Stomach (tissue), 19 donors: ENCODE measurements at places on chromosomes 12 and 14. TPM values are rescaled to one million over a fixed set of nuclear protein-coding genes. Genes with fewer than 3 reads are reported as not detected.

DNA sequence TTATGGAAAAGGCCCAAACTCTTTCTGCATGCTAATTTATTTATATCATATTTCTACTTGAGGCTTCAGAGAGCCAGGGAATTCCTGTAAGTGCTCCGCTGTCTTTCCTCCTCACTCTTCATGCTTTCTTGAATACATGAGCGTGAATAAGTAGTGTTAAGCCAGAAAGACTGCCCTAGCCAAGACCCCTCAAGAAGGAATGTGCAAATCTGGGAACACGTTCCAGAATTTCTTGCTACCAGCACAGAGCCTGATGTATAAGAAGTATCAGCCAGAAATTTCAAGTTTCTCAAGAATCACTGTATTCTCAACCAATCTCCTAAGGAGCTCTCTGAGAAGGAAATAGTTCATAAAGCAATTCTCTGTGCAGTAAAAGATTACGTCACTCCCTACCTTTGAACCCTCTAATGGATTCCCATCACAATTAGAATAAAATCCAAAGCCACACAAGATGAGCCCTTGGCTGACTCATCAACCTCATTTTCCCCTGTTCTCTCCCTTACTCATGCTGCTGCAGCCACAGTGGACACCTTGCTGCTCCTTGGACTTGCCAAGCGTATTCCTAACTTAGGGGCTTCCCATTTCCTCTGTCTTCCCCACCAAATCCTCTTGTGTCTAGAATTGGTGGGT, 6.9 kb upstream of the TSPAN8 start:
- H3K27ac ChIP-seq = peak overlapping the region; percentile 90
- peak; percentile 60 for DNase-seq
- H3K4me1 ChIP-seq = peaks cover 69% of the 10 kb centered on the region
- H3K27me3 ChIP-seq = no peaks in the 10 kb centered on the region

SLC35E3 gene
- total RNA-seq = under 0.01 TPM

DNA sequence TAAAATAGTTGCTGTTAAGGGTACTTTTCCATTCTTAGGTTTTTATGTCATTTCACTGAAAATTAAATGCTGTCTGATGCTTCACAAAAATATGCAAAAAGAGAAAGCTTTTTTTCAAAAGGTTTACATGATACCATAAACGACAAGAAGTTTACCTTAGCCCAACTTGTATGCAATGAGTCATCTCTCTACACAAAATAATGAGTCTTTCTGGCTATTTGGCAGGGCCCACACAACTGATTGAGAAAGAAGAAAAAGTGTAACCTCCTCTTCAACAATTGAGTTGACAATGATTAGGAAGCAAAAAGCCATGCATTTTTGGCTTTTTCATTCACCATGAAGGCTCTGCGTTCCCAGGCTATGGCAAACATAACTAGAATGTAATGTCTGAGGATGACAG, 165.4 kb upstream of the CPNE8 start:
- H3K27ac ChIP-seq = no peak overlapping the region
- no peaks in the 10 kb centered on the region for H3K27me3 ChIP-seq
- no peak for DNase-seq

GRCh38 chr14:74571901-74572725, 39.9 kb downstream of the LTBP2 start:
- peak overlapping the region; percentile 87 for H3K27ac ChIP-seq
- H3K4me1 ChIP-seq = peaks cover 42% of the 10 kb centered on the region
- no peaks in the 10 kb centered on the region for H3K27me3 ChIP-seq

GRCh38 chr14:54711812-54712464, 145.0 kb downstream of the SAMD4A start:
- no peak for DNase-seq
- no peaks in the 10 kb centered on the region for H3K27me3 ChIP-seq
- peaks cover 4% of the 10 kb centered on the region for H3K4me1 ChIP-seq
- no peaks in the 10 kb centered on the region for H3K36me3 ChIP-seq

- H3K36me3 ChIP-seq = no peaks in the 10 kb centered on the region
- DNase-seq = no peak
- H3K27me3 ChIP-seq = no peaks in the 10 kb centered on the region
- no peak overlapping the region for H3K4me3 ChIP-seq
- no peak overlapping the region for H3K27ac ChIP-seq
Measured at GRCh38 chr14:65366802-65367565, 45.5 kb upstream of the FUT8 start.

DNA sequence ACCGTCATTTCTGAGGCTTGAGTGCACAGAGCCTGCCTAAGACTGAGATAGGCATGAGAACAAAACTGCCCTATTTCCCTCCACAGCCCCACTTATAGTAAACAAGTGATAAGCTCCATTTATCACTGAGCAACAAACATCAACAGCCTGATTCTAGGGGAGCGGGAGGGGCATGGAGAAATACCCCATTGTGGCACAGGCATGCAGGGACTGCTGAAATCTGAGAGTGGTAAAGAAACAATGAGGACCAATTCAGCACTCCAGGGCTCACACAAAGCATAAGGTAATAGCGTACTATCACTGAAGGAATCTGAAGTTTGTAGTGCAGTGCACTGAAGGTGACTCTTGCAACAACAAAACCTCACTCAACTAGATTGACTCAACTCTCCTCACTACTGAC, 186.7 kb downstream of the ANO2 start:
- no peaks in the 10 kb centered on the region for H3K36me3 ChIP-seq
- DNase-seq = no peak
- H3K4me3 ChIP-seq = no peak overlapping the region
- no peaks in the 10 kb centered on the region for H3K4me1 ChIP-seq
- peaks cover 5% of the 10 kb centered on the region for H3K27me3 ChIP-seq

GRCh38 chr12:124752437-124753227, 111.0 kb downstream of the SCARB1 start:
- no peaks in the 10 kb centered on the region for H3K27me3 ChIP-seq
- H3K4me1 ChIP-seq = peaks cover 56% of the 10 kb centered on the region
- peak overlapping the region; percentile 87 for H3K27ac ChIP-seq
- DNase-seq = no peak
- H3K36me3 ChIP-seq = no peaks in the 10 kb centered on the region

- H3K27me3 ChIP-seq = no peaks in the 10 kb centered on the region
- no peaks in the 10 kb centered on the region for H3K4me1 ChIP-seq
- H3K36me3 ChIP-seq = no peaks in the 10 kb centered on the region
- DNase-seq = no peak
- no peak overlapping the region for H3K27ac ChIP-seq
- no peak overlapping the region for H3K4me3 ChIP-seq
Measured at GRCh38 chr12:105099356-105099755, 8.2 kb upstream of the WASHC4 start.

ACVRL1 gene
- 36.2 TPM for total RNA-seq

GRCh38 chr12:7013101-7013500, 5.2 kb downstream of the LPCAT3 start:
- H3K36me3 ChIP-seq = peaks cover 45% of the 10 kb centered on the region
- no peak for DNase-seq
- H3K4me1 ChIP-seq = peaks cover 7% of the 10 kb centered on the region
- no peaks in the 10 kb centered on the region for H3K27me3 ChIP-seq

SRRM4 gene
- 0.18 TPM for total RNA-seq

DNA sequence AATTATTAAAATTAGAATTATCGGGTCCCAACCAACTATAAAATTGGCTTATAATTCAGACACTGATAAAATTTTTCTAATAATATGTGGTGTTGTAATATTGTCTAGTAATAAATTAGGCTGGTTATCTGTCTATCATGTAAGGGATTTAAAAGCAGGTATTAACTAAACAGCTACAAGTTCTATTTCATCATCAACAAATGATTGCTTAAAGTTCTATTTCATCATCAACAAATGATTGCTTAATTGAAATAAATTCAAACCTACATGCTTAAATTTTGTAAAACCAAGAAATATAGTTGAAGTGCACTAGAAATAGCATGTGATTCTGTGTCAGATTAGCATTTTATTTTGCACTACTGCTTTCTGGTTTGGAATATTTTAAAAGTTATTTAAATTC, 34.1 kb downstream of the SLCO1A2 start:
- H3K4me1 ChIP-seq = no peaks in the 10 kb centered on the region
- H3K4me3 ChIP-seq = no peak overlapping the region
- H3K27ac ChIP-seq = no peak overlapping the region
- H3K36me3 ChIP-seq = no peaks in the 10 kb centered on the region

BCL2L14 gene
- total RNA-seq = 17.7 TPM

- no peaks in the 10 kb centered on the region for H3K27me3 ChIP-seq
- H3K4me1 ChIP-seq = peaks cover 11% of the 10 kb centered on the region
- H3K36me3 ChIP-seq = no peaks in the 10 kb centered on the region
- DNase-seq = no peak
- no peak overlapping the region for H3K27ac ChIP-seq
- no peak overlapping the region for H3K4me3 ChIP-seq
Measured at GRCh38 chr12:124582108-124582424, 14.7 kb upstream of the NCOR2 start.

DNA sequence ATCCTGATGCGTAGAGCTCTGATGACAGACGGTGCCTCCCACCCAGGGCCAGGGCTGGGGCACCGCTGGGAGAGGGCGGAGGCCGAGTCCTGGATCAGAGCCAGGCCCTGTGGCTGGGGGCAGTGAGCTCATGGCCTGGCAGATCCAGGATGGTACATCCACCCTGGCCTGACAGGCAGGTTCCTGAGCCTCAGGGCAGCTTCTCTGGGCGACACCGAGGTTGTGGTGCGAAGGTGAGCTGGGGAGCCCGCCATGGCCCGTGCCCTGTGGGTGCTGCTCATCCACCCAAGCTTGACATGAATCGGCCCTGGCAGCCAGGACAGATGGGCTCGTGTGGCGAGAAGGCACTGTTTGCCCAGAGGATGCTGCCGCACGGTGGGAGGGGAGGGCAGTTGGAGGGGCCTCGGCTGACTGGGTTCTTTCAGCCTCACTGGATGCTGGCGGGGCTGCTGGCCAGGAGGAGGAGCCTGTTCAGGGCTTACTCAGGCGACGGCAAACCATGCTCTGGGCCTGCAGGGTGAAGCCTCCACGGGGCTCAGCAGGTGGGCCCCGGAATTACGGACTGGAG, 16.6 kb downstream of the LRTM2 start:
- H3K27ac ChIP-seq = no peak overlapping the region
- H3K4me3 ChIP-seq = no peak overlapping the region
- no peak for DNase-seq
- peaks cover 8% of the 10 kb centered on the region for H3K27me3 ChIP-seq

CLEC1B gene
- not detected for total RNA-seq

DNA sequence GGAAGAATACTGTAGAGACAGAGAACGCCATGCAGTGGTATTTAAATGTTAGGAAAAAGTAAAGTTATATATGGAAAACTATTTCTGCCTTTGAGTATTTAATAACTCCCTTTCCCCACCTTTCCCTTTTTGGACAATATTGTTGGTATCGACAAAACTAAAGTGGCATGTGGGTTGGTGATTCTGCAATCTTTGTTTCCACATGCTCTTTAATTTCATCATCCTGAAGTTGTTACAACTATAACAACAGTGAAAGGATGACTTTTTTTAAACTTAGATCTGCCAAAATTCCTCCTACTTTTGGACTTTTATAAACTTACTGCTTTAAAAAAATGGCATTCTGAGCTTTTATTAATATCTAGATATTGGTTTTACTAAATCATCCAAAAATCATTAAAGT, 25.3 kb downstream of the TTC8 start:
- H3K4me3 ChIP-seq = no peak overlapping the region
- DNase-seq = no peak
- H3K27me3 ChIP-seq = no peaks in the 10 kb centered on the region
- H3K27ac ChIP-seq = no peak overlapping the region
- peaks cover 18% of the 10 kb centered on the region for H3K36me3 ChIP-seq
- H3K4me1 ChIP-seq = no peaks in the 10 kb centered on the region

BICDL1 gene
- total RNA-seq = 18.2 TPM

GARIN6 gene
- not detected for total RNA-seq

DNA sequence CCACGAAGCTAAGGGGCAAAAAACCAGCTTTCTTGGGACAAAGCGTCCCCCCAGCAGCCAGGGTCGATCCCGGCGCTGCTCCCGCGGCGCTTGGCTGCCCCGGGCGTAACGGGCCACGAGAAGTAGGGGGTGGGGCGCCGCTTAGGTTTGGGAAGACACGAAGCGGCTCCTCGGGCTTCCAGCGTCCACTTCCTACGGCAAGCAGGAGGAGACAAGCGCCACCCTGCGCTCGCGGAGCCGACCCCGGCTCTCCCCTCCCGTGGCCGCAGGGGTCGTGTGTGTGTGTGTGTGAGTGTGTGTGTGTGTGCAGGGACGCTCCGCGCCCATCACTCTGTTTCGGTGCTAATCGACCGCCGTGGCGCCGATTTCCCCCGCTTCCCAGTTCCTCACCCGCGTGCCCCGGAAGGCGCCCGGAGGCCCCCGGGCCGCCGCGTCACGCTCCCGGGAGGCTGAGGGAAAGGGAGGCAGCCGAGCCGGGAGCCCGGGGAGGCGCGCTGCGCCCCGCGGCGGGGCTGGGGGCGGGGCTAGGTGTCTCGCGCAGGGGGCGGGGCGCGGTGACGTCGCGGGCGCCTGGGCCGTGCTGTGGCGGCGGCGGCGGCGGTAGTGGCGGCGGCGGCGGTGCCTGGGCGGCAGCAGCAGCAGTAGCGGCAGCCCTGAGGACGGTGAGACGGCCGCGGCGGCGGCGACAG, at the start of gene ERC1:
TSS of gene ERC1 (plus strand) at position 563 of the 689 bp plus-strand sequence. CDS start 36,681 bp downstream, outside the sequence.
- no peaks in the 10 kb centered on the region for H3K36me3 ChIP-seq
- H3K27ac ChIP-seq = peak within 1 kb of the TSS; percentile 96
- peak within 1 kb of the TSS; percentile 76 for H3K4me3 ChIP-seq

DNA sequence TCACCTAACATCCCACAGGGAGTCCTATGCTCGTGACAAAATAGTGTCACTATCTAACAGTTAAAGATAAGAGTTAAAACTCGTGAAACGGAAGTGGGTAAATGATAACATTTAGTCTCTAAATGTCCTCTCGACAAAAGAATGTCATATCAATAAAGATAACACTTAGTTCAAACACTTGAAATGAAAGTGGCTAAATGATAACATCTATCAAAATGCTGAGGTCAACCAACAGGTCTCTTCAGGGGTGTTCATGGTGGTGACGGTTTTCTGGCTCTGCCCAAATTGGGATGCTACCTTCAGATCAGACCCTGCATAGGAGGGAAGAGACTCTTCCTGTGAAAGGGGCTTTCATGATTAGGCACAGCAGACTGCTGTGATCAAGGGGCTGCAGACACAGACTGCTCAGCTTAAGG, 22.1 kb downstream of the IL26 start:
- no peak overlapping the region for H3K27ac ChIP-seq
- H3K4me3 ChIP-seq = no peak overlapping the region
- no peak for DNase-seq
- H3K27me3 ChIP-seq = no peaks in the 10 kb centered on the region
- H3K36me3 ChIP-seq = no peaks in the 10 kb centered on the region

GRCh38 chr12:3743803-3744202, 9.1 kb downstream of the CRACR2A start:
- DNase-seq = no peak
- H3K27ac ChIP-seq = no peak overlapping the region
- H3K4me1 ChIP-seq = no peaks in the 10 kb centered on the region

GRCh38 chr12:3913278-3913677, 40.1 kb upstream of the PARP11 start:
- DNase-seq = no peak
- no peaks in the 10 kb centered on the region for H3K4me1 ChIP-seq
- no peaks in the 10 kb centered on the region for H3K36me3 ChIP-seq
- H3K4me3 ChIP-seq = no peak overlapping the region

- no peak overlapping the region for H3K27ac ChIP-seq
- H3K27me3 ChIP-seq = no peaks in the 10 kb centered on the region
- peaks cover 32% of the 10 kb centered on the region for H3K4me1 ChIP-seq
- H3K36me3 ChIP-seq = no peaks in the 10 kb centered on the region
- no peak for DNase-seq
- no peak overlapping the region for H3K4me3 ChIP-seq
Measured at GRCh38 chr14:58805057-58805456, 167.3 kb downstream of the DACT1 start.
